Nucleus accumbens (tissue), 56 donors: ENCODE measurements at places on chromosomes 13 and 19.

GRCh38 chr19:52941941-52942385 is 18.7 kb upstream of the ZNF888 start:
- DNase-seq = no peak

DNA sequence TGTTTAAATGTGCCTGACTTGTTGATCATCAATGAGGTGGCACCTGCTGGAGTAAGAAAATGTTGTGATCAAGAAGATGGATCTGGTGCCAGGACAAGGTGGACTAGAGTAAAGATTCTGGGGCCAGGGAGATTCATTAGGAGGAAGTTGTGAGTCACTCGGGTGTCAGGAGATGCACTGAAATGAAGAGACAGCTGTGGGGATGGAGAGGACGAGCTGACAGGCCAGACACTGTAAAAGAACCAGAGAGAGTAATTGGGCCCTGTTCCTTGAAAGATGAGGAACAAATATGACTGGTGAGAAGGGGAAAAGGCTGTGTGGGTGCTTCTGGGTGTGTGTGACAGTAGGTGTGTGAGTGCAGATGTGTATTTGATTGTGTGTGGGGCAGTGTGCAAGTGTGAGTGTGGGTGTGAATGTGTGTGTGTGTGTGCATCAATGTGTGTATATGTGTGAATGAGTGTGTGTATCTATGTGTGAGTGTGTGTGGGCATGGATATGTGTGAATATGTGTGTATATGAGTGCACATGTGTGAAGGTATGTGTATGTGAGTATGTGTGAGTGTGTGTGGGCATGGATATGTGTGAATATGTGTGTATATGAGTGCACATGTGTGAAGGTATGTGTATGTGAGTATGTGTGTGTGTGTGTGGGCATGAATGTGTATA is 260.5 kb downstream of the RFC3 start:
- DNase-seq = no peak

GRCh38 chr13:67946131-67946530 is 716.0 kb upstream of the PCDH9 start:
- DNase-seq = no peak

DNA sequence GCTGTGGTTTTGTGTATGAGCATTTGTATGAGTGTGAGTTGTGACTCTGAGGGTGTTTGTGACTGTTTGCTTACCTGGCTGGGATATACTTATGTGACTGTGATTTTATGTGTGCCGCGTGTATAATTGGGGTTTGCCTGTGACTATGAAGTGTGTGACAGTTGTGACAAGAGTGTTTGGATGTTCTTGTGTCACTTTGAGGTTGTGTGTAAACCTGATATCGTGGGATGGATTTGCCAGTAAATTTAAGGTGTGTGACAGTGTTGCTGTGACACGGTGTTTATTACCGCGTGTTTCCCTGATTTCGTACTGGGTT is 442 bp downstream of the ZNF420 start:
- DNase-seq = no peak

GRCh38 chr19:5292822-5293611 is 47.6 kb downstream of the PTPRS start:
- peak; percentile 56 for DNase-seq

DNA sequence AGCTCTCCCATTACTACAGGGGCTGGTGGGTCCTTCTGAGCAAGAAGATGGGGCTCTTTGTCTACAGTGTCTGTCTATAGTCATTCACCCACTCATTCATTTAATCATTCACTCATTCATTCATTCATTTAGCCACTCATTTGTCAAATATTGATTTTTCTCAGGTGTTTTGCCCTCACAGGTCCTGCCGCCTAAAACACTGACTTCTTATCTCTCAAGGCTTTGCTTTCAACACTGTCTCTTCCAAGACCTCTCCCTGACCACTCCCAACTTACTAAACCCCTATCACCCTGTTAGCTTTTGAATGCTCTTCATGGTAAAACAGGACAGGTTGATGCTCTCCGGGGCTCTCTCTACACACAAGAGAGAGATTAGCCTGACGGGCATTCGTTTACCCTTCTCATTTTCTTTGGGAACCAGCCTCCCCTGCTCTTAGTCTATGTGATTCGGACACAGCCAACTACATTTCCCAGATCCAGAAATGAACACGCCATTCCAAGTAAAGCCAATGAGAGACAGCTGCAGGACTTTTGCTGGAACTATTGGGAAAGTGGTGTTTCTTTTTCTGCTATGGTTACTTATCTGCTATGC is 22.7 kb downstream of the FAM187B start:
- no peak for DNase-seq

DNA sequence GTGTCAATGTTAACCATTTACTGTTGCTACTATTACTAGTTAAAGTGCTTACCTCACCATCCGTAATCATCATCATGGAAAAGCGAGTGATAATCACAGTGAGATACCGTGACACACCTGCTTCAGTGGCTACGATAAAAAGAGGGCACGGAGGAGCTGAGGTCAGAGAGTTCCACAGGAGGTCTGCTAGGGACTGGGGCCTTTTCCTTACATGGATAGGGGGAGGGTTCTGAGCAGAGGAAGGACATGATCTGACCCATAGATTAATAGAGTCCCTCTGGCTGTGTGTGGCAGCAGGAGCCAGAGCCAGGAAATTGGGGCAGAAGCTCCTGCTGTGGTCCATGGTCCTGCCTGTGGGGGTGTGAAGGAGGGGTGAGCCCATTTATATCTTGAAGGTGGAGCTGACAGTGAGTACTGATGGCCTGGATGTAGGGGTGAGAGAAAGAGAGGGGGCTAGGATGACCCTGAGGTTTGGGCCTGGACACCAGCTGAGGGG is 136.7 kb downstream of the SIPA1L3 start:
- no peak for DNase-seq

- peak; percentile 14 for DNase-seq
These were observed 1.0 kb downstream of the DIRAS1 start for GRCh38 chr19:2719920-2720776.

GRCh38 chr19:30224689-30225606 is 147.2 kb upstream of the ZNF536 start:
- DNase-seq = peak; percentile 28

- DNase-seq = no peak
These were observed 342.6 kb downstream of the ITGBL1 start for GRCh38 chr13:101795025-101795424.

DNA sequence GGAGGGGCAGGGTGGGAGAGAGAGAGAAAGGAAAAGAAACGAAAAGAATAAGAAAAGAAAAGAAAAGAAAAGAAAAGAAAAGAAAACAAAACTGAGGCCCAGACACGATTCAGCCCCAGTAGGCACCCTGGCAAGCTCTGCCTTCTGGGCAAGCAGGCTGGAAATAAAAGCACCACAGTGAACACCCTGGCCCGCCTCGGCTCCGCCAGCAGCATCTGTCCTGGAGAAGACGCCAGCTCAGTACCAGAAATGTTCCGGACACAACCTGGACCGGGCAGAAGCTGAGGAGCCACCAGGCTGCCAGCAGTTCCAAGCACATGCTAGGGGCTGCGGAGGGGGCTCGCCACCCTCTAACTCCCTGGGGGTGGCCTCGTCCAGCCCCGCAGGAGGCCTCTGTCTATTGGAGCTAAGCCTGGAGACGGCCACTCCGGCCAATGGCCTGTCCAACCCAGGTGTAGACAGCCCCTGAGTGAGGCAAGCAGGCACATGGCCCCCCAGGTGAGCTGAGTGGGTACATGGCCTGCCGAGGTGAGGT is 11.4 kb upstream of the CPAMD8 start:
- DNase-seq = no peak

DNA sequence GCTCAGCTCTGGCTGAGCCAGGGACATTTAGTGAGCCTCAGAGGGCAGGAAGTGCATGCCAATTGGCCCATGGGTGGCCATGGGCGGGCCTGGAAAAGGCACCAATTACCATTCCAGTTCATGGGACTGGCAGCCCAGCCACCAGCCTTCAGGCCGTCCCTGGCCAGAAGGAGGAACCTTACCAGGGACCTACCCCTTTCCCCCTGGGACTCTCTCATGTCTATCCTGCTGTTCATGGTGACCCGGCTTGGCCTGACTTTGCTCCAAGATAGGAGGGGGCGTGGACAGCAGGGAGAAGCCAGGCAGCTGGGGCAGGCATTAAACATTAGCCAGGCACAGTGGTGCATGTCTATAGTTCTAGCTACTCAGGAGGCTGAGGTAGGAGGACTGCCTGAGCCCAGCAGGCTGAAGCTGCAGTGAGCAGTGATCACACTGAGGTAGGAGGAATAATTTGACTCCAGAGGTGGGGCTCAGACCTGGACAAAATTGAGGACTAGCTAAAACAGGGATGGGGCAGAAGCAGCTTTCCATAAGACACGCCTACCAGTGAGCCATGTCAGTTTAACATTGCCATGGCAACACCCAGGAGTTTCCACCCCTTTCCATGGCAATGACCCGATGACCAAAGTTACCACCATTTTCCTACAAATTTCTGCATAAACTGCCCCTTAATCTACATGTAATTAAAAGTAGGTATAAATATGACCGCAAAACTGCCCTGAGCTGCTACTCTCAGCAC is 14.3 kb upstream of the ZNF426 start:
- DNase-seq = no peak

DNA sequence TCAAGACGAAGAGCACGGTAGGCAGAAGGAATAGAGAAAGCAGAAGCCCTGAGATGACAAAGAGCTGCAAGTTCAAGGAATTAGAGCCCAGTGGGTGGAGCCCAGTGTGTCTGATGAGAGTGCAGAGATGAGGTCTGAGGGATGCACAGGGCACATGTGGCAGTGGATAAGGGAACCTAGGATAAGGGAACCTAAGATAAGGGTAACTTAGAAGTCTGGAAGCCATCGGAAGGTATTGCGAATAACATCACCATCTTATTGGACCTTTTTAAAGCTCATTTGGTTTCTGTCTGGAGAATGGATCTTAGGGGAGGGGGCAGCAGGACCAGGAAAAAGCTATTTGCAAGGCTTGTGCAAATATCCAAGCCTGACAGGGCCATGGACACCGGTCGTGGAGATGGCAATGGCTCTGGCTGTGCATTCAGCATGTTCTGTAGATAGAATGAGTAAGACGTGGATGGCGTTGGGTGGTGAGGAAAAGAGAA is 1.3 kb downstream of the FPR3 start:
- no peak for DNase-seq

GRCh38 chr19:28475525-28475924 is 737.4 kb downstream of the UQCRFS1 start:
- DNase-seq = no peak

DNA sequence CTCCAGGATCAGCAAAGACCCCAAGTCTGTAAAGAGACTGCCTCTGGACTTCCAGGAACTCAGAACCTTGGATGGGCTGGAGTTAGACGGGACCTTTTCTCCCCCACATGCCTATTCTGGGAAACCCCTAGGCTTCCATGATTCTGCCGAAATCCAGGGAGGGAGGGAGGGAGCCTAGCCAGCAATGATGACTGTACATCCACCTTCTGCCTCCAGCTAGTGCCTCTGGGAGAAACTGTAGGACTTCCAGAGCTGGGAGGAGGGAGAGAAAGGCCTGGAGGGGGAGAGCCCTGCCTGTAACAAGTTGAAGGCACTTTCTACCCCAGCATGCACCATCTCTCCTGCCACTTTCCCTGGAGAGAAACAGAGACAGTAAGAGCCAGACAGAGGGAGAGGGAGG is 6.0 kb upstream of the HAS1 start:
- DNase-seq = no peak

- no peak for DNase-seq
These were observed 150.4 kb downstream of the GGACT start for GRCh38 chr13:100438059-100438788.

DNA sequence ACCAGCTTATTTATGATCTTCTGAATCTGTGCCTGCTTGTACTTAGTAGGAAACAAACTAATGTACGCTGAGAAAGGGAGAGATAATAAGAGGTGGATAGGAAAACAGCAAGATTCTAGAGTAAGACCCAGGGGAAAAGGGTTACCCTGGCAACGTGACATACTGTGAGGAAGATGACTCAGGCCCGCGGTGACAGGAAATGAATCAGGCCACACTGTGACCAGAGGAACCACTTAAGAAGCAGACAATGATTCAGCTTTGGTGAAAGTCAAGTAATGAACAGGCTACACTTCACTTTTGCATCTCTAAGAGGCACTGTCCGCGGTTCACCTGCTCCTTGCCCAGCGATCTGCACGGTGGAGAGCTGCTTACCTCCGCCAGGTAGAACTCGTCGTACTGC is 158.2 kb downstream of the NALCN start:
- DNase-seq = no peak

DNA sequence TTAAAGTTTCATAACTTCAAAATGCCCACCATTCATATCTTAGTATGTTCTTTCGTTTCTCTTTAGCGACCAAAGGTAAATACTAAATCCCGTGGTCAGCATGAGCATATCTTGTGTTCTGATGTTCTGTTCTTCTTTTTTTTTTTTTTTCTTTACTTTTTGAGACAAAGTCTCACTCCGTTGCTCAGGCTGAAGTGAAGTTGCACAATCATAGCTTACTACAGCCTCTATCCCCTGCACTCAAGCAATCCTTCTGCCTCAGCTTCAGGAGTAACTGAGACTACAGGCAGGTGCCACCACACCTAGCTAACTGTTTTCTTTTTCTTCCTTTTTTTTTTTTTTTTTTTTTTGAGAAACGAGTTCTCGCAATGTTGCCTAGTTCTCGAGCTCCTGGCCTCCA is 60.9 kb upstream of the ATP12A start:
- no peak for DNase-seq

DNA sequence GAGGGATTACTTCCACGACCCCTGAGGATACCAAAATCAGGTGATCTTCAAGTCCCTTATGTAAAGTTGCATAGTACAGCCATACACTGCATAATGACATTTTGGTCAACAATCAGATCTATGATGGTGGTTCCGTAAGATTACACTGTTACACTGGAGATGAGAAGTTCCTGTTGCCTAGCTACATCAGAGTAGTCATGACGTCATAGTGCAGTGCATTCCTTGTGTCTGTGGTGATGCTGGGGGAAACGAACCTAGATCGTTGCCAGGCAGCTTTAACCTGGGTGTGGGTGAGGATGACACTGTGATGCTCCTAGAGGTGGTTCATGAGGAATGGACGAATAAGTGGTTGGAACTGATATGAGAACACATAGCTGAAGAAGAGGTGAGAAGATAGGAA is 9.1 kb downstream of the ZNF610 start:
- DNase-seq = no peak

DNA sequence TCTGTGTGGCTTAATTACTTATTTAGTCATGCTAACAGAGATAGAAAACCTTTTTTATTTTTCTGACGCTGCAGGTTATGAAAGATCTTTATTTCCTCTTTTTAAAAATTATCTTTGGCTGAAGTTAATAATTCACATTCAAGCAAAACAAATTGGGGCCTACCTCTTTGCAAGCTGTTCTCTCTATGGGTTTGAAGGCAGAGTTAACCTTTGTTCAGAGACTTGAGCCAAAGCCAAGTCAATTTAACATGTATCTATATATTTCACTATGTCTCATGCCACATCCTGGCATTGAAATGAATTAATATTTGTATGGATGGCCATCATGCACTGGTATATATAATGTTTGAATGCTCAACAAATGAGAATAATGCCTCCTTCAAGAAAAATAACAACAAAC is 677.3 kb upstream of the GPC6 start:
- no peak for DNase-seq

GRCh38 chr13:113448885-113449692 is 4.2 kb downstream of the ADPRHL1 start:
- no peak for DNase-seq

GRCh38 chr19:4018140-4018613 is 10.6 kb downstream of the PIAS4 start:
- DNase-seq = no peak

GRCh38 chr19:46622118-46622446 is 2.8 kb downstream of the PTGIR start:
- DNase-seq = no peak
